ENCODE measurements at places on chromosomes 5 and 9.

GRCh38 chr9:68428481-68428880 is 72.1 kb downstream of the PGM5 start:
- no peak for DNase-seq

DNA sequence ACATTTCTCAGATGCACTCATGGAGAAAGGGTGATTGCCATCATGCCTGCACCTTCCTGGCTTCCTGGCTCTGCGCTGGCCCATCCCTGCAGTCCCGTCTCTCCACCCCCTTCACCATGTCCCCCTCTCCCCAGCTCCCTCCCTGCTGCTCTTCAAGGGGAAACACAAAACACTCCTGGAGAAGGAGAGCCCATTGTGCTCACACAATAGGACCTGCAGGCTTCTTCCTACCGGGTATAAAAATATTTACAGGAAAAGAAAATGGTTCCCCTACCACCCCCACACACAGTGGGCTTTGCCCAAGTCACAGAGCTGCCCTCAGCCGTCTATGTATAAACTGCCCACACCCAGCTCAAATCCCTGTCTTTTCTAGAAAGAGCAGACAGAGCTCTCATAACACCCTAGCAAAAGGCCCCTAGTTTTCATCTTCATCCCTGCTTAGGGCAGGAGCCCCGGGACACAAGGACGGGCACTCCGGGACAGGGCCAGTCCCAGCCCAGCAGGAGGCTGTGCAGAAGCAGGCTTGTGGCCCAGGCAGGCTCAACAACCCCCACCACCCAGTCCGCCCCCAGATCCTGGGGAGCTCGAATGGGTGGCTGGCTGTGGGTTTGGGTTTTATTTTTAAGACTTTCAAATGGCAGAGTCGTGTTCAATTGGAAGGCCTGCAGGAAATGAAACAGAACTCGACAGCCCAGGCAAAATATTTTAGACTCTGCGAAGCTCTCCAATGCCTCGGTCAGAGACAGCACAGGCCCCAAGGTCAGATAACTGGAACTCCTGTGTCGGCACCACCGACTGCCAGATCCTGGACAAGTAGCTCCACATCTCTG is 77.3 kb downstream of the LRSAM1 start:
- DNase-seq: no peak

DNA sequence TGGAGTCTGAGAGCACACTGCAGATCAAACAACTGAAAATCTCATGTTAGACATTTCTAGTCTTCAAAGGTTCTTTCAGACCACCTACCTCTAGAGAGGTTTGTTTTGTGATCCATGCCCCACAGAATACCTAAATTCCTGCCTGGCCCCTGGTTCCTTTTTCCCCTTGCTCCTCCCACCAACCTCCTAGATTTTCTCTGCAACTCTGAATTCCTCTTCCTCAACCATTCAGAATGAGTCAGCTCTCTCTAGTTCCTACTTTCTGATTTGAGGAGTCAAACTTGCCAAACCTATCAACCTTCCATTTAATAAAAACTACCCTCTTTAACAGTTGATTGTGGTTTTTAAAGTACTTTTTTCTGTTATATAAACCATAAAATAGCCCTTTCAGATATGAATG is 83.2 kb upstream of the ZNF462 start:
- DNase-seq: no peak

DNA sequence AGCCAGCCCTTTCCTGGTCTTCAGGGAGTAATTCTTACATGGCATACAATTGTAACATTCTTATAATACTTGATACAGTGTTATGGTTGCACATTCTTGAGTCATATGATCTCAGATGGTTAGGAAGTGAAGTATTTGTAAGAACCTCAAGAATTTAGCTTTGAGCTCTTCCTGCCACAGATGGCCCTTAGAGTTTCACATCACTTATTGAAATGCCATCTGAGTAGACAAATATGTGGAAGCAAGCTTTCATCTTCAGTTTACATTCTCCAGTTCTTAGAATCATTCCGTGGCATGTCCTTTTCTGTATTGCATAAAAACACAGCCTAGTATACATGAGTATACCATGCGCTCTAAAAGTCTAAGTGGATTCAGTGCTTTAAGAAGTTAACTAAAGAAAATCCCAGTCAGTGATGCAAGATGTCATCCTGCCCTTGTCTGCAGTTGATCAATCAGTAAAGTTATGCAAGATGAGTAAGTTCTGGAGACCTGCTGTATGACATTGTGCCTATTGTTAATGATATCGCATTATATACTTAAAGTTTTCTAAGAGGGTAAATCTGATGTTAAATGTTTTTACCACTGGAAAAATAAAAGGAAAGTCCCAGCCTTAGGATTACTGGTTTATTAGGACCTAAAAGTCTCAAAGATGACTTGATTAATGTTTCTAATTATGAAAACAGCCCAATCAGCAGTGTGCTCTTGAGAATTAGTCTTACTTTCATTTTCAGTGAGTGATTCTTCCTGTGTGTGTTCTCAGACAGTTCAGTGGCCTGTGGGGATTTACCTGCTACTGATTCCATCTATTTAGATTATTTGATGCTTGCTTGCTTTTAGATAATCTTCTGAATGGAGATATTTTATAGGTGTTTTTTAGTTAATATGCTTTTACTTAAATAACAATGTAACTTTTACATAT is 29.4 kb downstream of the RHOBTB3 start:
- no peak for DNase-seq

Data from stimulated activated CD8-positive, alpha-beta memory T cell treated with anti-CD3 and anti-CD28 coated beads, Interleukin-4, amount 100 ng/mL, for 24 hours (primary cell).